ENCODE measurements at places on chromosomes 6 and 20. TPM values are rescaled to one million over a fixed set of nuclear protein-coding genes. Genes with fewer than 3 reads are reported as not detected.

DNA sequence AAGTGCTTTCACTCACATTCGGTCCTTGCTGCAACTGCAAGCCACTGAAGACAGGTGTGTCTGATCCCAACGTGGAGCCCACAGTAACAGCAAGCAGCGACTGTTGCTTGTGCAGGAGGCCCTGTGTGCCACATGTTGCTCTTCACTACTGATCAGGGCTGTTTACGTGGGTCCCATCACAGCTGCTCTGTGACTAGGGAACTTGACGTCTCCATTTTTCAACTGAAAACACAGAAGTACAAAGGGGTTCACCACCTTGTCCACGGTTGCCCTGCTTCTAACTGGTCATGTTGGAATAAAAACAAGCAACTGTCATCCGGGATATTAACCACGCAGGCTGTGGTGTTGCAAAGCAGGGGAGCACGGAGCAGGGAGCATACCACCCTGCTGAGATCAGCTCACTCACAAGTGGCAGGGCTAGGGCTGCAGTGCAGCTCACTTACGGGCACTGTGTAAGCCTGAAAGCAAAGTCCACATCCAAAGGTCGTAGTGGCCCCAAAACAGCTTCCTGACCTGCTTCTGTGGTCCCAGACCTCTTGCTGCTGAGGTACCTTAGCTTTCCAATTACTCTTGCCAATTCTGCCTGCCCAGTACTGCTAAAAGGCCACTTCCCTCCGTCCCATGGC, 105.8 kb upstream of the DUSP22 start:
- H3K4me3 ChIP-seq: no peak overlapping the region
- no peak for DNase-seq
- H3K27me3 ChIP-seq: no peaks in the 10 kb centered on the region
- H3K4me1 ChIP-seq: peaks cover 10% of the 10 kb centered on the region
- H3K27ac ChIP-seq: no peak overlapping the region
- no peaks in the 10 kb centered on the region for H3K36me3 ChIP-seq

DNA sequence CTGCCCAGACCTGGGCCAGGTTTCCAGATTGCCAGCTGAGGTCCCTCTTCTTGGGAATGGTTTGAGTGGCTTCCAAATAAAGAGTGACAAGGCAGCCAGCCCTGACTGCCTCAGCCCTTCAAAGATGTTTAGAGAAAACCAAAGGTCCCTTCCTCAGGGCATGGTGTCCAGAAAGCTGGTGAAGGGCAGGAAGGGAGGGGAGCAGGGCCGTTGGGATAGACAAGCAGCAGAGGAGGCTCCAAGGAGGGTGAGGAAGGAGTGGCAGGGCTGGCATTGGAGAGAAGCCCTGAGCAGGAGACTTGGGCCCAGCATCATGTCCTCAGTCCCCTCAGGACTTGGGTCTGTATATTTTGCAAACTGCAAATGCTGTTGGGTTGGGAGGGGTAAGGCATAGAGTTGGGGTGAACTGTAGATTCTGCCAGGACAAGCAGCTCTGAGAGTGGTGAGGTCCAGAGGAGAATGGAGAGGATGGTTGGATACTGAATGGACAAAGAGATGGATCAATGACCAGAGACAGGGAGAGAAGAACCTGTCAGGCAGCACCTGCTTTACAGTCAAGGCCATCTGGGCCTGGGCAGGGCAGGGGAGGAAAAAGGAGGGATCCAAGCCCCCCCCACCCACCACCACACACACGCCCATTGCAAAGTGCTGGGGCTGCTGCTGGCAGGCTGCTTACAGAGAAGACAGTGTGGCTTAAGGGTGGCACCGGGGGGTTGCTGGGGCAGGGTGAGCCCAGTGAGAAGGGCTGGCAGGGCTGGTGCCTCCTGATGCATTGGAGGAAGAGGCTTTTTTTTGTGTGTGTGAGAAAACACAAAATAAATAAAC, 5.5 kb upstream of the DSN1 start:
- no peak for DNase-seq
- H3K4me3 ChIP-seq: no peak overlapping the region

- H3K36me3 ChIP-seq: no peaks in the 10 kb centered on the region
- H3K27me3 ChIP-seq: peaks cover 2% of the 10 kb centered on the region
- no peak overlapping the region for H3K4me3 ChIP-seq
- H3K27ac ChIP-seq: no peak overlapping the region
These were observed 206.0 kb upstream of the CDH4 start for GRCh38 chr20:61045876-61046585.

DNA sequence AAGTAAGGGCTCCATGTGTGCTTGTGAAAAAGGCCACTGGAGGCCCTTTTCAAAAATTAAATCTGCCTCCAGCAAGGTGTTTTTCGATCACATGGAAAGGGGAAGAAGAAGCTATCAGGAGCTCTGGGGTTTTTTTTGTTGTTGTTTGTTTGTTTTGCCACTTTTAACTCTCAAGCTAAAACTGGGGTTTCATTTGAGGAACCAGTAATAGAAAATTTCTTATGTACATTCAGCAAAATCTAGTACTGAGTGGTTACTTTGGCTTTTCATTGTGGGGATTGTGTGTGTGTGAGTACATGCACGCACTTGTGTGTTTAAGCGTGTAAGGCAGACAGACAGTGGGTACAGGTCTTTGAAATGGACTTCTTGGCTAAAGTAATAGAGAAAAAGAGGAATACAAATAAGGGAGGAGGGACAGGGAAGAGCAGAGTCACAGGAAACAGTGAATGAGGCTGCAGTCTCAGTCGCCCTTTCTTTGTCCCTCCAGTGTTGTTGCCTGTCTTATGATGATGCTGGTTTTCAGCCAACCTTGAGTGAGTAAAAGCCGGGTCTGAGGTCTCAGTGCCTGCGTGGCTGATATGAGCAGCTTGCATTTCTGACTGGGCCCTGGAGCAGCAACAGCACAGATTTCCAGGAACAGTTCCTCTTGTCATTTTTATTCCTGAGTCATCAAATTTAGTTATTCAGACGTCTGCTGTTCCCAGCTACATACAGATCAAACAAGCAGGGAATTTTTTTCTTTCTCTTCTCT, 26.2 kb downstream of the SLC16A10 start:
- H3K36me3 ChIP-seq: peaks cover 8% of the 10 kb centered on the region
- peaks cover 14% of the 10 kb centered on the region for H3K4me1 ChIP-seq
- H3K27me3 ChIP-seq: no peaks in the 10 kb centered on the region
- H3K4me3 ChIP-seq: no peak overlapping the region
- H3K27ac ChIP-seq: peak overlapping the region; percentile 86

DNA sequence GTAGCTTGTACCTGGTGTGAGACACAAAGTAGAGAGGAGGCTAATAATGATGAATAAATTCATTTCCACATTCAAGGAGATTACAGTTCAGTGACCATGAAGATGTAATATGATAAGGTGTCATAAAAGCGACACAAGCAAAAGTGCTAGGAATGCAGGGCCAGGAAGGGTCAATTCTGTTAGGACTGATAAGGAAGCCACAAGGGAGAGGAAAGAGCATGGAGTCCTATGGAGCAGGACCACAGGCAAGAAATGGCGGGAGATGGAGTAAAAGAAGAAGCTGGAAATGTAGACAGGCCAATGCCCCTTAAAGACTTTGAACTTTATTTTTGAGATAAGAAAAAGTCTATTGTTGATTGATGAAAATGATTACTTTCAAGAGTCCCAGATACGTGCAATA, 161.8 kb upstream of the KCNK16 start:
- H3K36me3 ChIP-seq: no peaks in the 10 kb centered on the region
- H3K27ac ChIP-seq: no peak overlapping the region
- peaks cover 2% of the 10 kb centered on the region for H3K27me3 ChIP-seq
- H3K4me3 ChIP-seq: no peak overlapping the region

The COL19A1 gene
- 0.18 TPM for total RNA-seq

The HLA-DQB1 gene
- 9.8 TPM for total RNA-seq

The KHDC1 gene
- total RNA-seq: 10.2 TPM

The OR5V1 gene
- total RNA-seq: not detected

The MOCS3 gene
- 5.7 TPM for total RNA-seq
